Activated T-cell treated with anti-CD3 and anti-CD28 coated beads for 4 hours (primary cell): ENCODE measurements at places on chromosomes 7 and 10.

GRCh38 chr7:139655305-139655704 lies 122.5 kb downstream of the HIPK2 start:
- DNase-seq, result no peak

- DNase-seq, result no peak
Measured at GRCh38 chr7:8363407-8364015, 69.9 kb upstream of the NXPH1 start.

DNA sequence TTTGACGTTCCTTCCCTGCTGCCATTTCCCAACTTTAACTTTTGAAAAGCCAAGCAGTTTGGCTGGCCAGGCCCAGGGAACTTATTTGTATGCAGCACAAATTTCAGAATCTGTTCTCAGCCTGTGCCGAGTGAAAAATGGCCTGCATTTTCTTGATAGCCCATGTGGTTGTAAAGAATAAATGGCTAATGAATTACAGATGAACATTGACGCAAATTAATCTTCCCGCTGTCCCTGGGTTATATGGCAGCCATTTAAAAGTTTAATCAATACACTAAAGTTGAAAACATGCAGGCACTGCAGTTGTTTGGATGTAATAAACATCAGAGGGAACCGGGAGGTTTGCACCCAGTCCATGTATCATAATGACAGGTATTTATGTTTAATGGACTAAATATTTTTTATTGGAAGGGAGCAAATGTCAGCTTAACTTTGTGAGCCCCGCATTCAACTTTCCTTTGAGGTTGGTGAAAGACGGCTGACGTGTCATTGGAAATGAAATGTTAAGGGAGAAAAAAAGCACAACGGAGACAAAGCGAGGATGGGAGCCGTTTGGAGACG lies 1092.4 kb downstream of the LRMDA start:
- no peak for DNase-seq

GRCh38 chr7:12233175-12233574 lies 22.1 kb downstream of the TMEM106B start:
- no peak for DNase-seq

DNA sequence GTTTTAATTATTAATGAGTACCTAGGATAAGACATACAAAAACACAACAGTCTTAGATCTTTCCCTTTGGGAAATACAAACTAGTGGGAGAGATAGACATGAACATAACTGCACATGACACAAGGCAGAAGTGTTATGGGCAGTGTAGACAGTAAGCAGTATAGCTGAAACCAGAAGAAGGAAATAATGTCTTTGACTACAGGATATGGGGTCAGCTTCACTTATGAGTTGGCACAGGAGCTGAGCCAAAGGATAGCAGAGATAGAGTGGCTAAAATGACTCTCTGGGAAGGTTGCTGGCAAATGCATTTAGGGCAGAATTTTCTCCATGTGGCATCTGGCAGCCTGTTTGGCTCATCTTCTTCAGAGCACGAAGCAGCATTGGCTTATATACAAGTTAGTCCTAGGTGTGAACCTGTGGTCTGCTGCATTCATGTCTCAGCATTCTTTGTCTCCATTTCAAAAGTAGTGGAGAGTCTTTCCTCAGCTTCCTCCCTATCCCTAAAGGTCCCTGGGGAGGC lies 60.3 kb upstream of the FEZF1 start:
- DNase-seq, result no peak

GRCh38 chr7:128946936-128947830 lies 9.5 kb downstream of the IRF5 start:
- DNase-seq, result no peak

GRCh38 chr7:98210513-98211220 lies 572 bp upstream of the BHLHA15 start:
- DNase-seq, result no peak

GRCh38 chr7:1823376-1824150 lies 153.5 kb downstream of the ELFN1 start:
- DNase-seq, result no peak

DNA sequence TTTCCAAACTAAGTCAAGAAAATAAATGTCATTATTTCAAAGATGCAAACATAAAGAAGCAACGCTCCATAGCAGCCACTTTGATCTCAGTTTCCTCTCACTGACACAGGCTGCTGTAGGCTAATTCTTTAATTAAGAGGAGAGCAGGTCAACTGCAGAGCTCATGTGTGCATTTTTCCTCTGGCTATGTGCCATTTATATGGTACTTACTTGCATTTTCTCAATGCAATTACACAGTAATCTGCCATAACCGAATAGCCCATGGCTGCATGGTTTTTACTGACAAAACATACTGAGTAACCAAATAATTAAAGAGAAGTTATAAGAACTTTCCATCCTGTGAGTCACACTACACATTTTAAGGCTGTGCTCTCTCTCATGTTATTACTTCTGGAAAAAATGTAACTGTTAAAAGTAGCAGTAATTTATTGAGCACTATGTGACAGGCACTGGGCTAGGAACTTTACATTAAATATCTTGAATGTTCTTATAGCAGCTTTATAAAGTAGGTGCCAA lies 122.0 kb downstream of the ELAPOR2 start:
- no peak for DNase-seq

DNA sequence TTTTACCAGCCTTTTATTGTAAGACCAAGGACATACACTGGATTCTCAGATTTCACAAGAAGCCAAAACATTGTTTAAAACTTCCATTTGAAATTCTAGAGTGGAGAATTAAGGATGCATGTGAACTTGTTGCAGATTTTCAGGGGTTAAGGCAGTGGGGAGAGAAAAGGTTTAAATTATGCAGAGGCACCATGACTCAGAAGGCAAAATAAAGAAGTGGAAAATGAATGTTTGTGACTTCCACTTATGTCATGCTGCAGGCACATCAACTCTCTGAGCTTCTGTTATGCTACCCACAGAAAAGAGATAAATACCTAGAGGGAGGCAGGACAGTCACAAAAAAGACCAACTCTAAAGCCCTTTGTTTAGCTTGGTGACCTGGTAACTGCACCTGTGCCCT lies 84.4 kb upstream of the BET1 start:
- DNase-seq, result no peak

DNA sequence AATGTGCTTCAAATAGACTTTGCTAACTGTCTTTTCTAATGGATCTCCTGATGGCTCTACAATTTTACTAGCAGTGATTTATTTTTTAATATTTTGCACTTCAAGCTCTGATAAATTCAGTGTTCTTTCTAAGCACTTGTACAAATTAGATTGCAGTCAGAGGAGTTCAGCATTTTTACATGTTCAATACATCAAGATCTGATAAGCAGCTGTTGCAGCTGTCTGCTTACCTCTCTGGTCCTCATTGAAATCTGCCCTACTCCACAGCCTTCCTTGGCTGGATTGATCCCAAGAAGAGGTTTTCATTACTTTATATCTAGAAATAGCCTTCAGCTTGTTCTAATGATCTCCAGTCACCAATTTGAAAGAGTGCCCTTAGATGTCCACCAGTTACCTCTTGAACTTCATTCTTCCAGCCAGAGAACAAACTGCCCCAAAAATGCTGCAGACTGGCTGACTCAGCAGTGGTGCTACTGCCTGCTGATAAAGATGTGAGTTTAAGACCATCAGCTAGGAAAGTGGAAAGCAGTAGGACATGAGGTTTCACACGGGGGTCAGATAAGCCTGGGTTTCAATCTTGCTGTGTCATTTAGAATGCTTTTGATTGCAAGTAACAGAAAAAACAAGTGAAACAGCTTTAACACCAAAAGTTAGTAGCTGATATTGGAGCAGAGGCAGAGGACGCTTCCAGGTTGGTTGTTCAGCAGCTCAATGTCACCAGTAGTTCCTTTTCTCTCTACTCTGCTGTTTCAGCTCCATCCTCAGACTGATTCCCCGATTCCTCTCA lies 350.9 kb upstream of the NPVF start:
- DNase-seq, result no peak

GRCh38 chr7:151075662-151075971 lies 5.0 kb downstream of the FASTK start:
- no peak for DNase-seq
